ENCODE measurements at places on chromosomes 16 and 17.
A peak's percentile ranks its signal among the peaks of the same experiment; 100 is the strongest.

GRCh38 chr16:30445149-30445407 lies 596 bp downstream of the SEPHS2 start:
- DNase-seq = no peak

DNA sequence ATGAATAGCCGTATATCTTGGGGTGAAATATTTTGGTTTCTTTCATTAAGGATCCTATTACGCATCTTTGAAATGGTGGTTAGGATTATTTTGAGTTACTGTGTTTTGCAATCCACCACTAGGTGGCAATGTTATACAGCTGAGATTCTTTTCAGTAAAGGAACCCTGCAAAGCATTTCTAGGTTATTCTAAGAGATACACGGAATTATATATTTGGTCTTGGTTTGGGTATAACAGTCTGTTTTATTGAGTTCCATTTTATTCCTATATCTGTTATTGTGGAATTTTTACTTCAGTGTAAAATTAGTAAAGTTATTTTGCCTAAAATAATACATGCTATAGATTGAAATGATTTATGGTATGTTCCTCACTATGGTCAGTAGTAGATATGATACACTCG lies 62.9 kb upstream of the CPHXL start:
- DNase-seq = no peak

DNA sequence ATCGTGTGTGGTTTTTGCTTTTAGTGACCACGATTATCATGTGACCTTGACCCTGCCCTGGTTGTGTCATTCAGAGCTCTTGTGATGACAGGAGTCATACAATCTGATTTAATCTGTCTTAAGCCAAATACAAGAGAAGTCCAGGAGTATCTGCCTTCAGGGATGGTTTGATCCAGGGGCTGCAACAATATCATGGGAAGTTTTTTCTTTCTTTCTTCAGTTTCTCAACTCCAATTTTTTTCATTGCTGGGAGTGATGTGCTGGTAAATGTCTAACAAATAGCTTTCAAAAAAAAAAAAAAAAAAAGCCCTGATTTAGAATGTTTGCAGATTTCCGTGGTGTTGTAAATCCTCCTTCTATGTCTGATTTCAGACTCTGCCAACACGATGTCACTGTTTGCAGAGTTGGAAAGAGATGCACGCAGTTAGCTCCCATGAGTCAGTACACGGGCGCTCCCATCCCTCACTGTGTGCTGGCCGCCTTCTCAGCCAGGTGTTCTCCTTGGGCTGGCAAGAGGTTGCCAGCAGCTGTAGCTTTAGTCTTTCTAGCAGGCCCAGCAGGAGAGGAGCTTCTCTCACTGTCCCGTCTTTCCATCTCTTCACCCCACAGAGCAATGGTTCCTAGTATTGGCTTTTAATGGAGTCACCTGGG lies 229.7 kb downstream of the SNX29 start:
- no peak for DNase-seq

- no peak for DNase-seq
These were observed 51.6 kb upstream of the DNAH17 start for GRCh38 chr17:78628547-78629435.

DNA sequence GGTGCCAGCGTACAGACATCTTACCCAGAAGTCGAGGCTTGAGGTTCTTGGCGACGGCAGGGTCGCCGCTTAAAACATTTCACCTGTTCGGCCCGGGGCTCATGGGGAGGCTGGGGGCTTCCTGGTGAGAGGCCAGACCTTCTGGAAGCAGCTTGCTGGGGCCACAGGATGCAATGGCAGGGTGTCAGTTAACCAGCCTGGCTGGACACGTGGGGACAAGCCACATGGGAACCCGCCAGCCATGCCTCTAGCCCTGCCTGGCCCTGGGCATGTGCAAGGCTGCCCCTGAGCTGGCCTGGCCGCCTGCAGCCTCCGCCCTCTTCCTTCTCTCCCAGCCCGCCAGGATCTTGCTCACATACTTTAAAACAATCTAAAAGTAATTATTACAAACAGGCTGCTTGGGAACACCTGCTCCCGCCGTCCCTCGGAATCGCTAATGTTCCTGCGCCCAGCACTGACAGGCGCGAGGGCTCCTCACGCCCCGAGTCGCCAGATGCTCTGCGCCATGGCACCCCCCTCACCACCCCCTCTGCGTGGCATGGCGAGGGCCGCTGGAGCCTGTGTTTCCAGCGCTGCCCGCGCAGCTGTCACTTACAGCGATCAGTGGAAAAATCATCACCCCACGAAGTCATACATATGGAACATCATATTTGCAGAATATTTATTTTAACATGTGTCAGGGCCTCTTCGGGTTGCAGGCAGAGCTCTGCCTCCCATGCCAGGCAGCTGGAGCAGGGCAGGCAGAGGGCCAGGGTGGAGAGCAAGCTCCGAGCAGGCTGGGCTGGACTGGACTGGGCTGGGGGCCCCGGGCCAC lies 188.7 kb upstream of the GSE1 start:
- DNase-seq = no peak

DNA sequence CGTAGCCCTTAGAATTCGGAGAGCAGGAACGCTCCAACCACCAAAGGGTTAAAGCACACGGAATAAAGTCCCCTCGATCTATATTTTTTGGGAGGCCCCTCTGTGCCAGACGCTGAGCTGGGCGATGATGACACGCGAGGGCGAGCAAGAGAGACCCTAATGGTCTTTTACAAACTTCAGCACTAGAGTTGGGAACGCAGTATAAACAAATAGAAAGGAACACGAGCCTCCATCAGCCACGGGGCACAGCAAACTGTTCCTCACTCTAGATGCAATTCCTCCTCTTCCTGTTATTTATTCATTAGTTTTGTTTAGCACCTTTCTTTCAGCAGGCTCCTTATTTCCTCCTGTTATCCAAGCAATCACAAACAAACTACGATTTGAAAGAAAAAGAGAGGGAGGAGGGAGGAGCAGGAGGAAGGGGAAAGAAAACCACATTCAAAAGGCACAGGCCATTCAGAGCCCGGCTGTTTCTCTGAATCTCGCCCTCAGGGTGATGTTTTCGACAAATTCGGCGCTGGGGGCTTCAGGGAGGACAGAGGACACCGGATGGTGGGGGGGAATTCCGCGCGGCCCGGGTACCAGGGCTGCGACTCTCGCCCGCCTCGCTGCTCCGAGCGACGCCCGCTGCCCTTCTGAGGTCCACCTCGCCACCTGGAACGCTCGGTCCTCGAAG lies 1.6 kb downstream of the TOX3 start:
- no peak for DNase-seq

GRCh38 chr16:30113711-30114333 lies 485 bp upstream of the GDPD3 start:
- no peak for DNase-seq

GRCh38 chr16:69402439-69402838 lies 16.6 kb upstream of the TERF2 start:
- no peak for DNase-seq

- no peak for DNase-seq
These were observed 37.0 kb upstream of the HAPSTR1 start for GRCh38 chr16:9054460-9054859.

DNA sequence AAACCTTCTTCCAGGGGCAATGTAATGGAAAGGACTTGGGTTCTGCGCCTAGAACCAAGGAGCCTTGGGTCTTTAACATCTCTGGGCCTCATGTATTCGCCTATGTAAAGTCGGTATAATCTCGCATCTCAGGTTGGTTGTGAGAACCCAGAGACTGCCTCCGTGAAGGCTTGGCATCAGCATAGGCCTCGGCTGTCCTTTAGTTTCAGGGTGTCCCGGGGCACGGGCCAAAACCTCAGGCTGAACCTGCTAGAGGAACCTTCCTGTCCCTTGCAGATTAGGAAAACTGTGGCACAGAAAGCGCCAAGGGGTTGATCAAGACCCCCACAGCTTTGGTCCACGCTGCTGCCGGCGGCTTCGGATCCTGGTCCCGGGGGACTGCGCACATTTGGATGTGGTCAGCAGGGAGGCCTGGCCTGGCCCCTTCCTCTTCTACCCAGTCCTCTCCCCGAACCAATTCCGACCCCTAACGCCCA lies 772 bp upstream of the PHAF1 start:
- no peak for DNase-seq

DNA sequence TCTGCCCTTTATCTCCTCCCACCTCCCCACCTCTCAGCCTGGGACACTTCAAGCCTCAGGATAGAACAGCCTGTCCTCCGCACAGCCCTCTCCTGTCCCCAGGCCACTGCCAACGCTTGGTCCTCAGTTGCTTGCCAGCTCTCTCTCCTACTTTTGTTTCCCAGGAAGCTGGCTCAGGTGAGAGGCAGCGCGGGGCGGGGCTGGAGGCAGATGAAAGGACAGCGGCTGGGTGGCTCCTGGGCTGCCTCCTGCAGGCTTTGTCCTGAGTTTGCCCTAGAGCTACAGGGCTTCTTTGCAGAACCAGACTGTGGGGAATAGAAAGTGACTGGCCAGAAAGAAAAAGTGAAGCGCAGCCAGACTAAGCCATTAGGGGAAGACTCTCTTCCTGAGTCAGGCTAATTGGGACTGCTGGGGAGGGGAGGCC lies 48.2 kb upstream of the CDC42EP4 start:
- DNase-seq = no peak

- DNase-seq = no peak
These were observed 296.1 kb downstream of the SOX9 start for GRCh38 chr17:72416905-72417304.

DNA sequence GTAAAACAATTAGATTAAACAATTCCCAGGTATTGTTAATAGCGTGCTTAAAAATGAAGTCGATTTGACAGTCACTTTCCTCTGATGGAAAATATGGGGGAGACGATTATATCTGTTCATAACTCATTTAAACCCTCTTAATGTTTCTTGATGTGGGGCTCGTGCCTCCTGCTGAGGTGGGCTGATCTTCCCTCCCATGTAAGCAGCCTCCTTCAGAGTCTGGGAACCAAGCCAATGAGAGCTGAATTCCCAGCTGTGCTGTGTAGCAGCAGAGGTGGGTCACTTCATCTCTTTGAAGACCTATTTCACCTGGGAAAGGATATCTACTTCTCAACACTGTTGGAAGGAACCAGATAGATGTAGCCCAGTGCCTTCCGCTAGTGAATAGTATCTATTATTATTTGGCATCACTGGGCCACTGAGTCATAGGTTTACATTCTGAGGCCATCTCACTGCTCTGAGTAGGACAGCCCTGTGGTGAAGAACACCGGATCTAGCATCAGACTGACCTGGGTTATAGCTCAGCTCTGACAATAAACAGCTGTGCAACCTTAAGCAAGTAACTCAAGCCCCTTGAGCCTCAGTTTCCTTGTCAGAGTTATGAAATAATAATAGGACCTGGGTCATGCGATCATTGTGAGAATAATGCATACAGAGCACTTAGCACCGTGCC lies 85.3 kb upstream of the C16orf82 start:
- DNase-seq = no peak

GRCh38 chr17:81457401-81457800 lies 55.2 kb downstream of the ACTG1 start:
- DNase-seq = no peak

DNA sequence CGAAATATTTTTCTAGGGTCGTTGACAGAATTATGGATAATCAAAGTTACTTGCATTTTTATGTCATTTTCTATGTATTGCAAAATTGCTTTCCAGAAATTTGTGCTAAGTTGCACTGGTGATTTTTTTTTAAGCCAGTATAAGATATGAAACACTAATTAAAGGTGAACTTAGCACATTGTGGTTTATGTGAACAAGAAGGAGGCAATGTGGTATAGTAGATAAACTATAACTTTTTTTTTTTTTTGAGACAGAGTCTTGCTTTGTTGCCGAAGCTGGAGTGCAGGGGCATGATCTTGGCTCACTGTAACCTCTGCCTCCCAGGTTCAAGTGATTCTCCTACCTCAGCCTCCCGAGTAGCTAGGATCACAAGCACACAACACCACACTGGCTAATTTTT lies 13.2 kb downstream of the DGKE start:
- DNase-seq = no peak

DNA sequence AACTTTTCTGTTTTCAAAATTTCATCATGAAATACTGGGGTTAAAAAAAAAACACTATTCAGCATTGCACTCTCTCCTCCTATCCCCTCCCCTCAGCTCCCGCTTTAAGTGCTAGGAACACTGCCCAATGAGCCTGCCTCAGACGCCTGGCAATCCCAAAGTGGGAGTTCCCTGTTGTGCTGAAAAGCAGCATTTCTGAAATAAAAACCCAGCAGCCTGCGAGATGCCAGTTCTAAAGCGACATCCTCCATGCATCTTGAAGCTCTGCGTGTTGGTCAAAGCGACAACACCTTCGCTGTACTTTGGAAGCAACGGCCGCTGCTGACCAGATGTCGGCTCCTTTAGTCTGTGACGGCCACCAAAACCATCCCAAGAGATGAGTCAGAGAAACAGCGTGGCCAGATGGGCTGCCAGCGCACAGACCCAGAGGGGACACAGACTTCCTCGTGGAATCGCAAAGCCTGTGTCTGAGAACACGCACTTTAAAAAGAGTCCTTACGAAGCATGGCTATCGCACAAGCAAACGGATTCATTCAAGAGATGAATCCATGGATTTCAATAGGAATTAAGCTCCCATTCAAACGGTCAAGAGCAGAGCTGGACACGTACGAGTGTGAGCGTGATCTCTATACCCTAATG lies 32.8 kb downstream of the FBXO31 start:
- DNase-seq = no peak

GRCh38 chr16:23182679-23183542 lies at the start of gene SCNN1G:
SCNN1G (plus strand) TSS chr16:23182745; CDS start chr16:23186272, 3,527 bp downstream.
- no peak for DNase-seq

GRCh38 chr17:82754297-82755208 lies 2.7 kb downstream of the TBCD start:
- no peak for DNase-seq

- DNase-seq = peak; percentile 17
These were observed 16.5 kb downstream of the MRPS23 start for GRCh38 chr17:57833179-57833939.

- no peak for DNase-seq
These were observed 787 bp downstream of the CDH11 start for GRCh38 chr16:65120831-65121721.

DNA sequence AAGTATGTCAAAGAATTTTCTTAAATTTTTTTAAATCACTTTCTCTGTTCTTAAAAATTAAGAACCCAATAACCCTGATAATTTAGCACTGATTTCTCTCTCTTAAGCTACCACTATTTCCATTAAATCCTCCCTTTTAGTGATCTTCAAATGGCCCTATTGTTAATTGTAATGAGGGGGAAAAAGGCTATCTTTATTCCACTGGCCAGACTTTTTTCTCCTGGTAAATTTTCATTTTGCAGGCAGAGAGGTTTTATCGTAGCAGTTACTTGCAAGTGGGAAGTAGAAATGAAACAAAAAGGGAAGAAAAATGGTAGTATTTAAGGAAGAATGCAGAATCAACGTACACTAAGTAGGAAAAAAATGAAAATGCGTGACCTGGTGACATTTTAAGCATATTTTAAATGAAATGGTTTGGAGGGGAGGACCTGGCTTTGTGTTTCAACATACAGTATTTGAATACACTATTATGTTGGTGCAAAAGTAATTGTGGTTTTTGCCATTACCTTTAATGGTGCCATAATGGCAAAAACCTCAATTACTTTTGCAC lies 224.9 kb downstream of the TANC2 start:
- no peak for DNase-seq

Measured in pulmonary artery endothelial cell (primary cell).